ENCODE measurements at places on chromosomes 6 and 20.

DNA sequence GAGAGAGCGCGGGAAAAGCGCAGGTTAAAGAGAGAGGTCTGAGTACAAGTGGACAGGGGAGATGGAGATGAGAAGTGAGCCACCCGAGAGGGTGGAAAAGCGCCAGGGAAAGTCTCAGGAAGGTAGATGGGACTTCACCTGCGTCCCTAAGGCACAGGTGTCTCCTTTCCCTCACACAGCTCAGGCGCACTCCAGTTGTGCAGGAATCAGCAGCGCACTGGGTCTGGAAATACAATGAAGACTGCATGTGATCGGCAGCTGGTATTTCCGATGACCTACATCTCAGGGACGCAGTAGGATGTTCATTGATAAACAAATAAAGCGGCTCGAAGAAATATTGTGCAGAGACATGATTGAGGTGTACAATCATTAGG is 432 bp upstream of the KHDRBS2 start:
- DNase-seq, result no peak

DNA sequence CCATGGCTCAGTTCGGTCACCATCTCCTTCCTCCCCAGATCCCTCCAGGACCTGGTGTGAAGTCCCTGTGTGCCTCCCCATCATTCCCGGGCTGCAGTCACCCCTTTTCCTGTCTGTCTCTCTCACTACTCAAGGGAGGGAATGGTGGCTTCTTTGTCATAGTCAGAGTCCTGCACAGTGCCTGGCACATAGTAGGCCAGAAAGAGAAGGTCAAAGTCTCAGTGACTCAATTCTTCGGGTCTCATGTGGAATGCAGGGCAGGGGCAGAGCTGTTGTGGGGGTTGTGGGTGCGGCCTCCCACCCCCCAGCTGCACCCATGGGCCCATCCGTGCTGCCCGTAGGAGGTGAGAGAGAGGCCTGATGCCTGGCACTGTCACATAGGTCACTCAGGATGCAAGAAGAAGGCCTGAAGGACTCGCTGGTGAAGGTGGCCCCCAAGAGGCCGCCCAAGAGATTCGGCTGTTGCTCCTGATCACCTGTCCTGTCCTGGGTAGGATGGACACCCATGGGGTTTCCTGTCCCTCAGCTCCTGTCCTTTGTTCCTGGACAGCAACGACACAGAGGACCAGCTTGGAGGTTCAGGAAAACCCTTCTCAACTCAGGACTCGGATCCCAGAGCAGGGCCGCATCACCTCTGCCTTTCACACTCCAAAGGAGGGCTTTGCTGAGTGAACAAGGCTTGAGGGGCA is 34.1 kb downstream of the RAB44 start:
- DNase-seq, result no peak

DNA sequence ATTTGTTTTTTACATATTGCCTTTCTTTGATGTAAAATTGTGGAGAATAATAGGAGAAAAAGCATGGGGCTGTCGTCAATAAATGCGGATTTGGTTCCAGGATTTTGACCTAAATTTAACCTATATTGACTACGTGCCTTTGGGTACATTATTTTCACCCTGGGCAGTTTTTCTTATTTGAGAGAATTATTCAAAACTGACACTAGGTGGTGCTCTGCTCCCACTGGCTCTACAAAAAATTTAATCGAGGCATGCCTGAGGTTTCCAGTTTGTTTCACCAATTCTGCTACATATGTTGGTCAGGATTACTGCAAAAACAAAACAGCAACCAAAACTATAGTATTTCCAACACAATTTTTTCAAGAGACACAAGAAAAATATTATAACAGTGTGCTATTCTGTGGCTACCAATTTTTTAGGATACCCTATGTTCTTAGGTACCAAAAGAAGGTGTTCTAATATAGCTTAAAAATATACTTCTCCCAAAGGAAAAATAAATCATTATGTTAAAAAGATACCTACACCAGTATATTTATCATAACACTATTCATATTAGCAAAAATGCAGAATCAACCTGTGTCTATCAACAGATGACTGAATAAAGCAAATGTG is 48.6 kb upstream of the FABP7 start:
- no peak for DNase-seq

GRCh38 chr6:22208026-22208425 is 88.8 kb downstream of the PRL start:
- DNase-seq, result no peak

All from activated CD4-positive, alpha-beta T cell treated with anti-CD3 and anti-CD28 coated beads for 24 hours (primary cell).